ENCODE measurements at places on chromosomes 12 and 14. TPM values are rescaled to one million over a fixed set of nuclear protein-coding genes. Genes with fewer than 3 reads are reported as not detected.
A peak's percentile ranks its signal among the peaks of the same experiment; 100 is the strongest.

MAP3K9 gene
- total RNA-seq = 12.7 TPM

GPR84 gene
- not detected for total RNA-seq

PRB2 gene
- not detected for total RNA-seq

DNA sequence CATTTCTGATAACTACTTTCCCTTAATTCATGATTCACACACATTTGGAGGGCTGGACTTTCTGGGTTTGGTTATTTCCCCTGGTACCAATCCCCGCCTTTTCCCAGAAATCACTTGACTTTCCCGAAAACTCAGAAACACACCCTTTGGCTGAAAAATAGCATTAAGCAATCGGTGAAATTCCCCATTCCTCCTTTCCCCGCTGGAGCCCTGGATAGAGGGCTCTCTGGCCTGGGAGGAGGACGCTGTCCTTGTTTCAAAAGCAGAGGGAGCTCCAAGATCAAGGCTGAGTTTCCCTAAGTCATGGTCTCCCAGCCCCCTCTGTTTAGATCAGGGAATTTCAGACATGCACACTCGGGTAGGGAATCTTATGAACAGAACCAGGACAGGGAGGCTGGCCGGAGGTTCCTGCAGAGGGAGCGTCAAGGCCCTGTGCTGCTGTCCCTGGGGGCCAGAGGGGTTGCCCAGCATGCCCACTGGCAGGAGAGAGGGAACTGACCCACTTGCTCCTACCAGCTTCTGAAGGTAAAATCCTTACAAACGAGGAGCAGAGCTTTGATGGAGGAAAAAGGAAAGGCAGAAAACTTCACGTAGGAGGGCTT lies at the start of gene C1S:
Gene C1S, plus strand, starts transcription at position 366 of the 602 bp plus-strand sequence. CDS start 1,195 bp downstream, outside the sequence.
- peak; percentile 54 for DNase-seq

DNA sequence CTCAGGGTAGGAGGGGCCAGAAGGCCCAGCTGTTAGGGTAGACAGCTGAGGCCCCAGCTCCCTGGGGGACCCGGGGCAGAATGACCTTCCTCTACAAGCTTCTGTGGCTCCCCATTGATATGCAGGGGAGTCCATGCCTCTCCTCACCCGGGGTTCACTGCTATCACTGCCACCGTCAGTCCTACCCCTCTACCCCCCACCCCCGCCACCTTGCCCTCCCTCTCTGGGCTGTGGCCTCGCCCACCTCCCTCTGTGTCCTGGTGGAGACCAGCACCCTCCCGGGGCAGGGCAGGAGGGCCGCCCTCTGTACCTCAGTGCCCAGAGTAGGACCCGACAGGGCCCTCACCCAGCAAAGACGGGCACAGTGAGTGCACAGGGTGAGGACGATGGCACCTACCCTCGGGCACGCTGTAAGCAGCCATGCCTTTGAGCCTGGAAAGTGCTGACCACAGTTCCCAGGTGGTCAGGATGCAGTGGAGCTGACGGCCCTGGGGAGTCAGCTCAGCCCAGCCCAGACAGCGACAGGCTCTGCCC lies 88.4 kb upstream of the SFSWAP start:
- no peak for DNase-seq

DNA sequence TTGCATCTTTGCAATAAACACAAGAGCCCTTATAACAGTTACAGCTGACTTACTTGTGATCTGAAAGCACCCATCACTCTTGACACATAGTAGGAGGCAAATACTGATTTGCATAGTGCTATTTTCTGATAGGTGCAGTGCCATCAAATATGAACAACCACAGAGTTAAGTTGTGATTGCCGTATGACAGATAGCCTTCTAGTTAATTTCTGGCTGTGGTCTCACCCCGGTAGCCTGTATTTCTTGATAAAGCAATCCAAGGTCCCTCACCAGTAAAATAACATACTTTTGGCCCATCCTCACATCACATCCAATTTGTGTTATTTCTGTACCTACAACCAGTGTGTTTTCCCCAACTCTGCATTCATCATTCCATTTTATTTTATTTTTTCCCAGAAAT lies 23.3 kb upstream of the STYK1 start:
- DNase-seq = no peak

CLEC4C gene
- total RNA-seq = not detected

DNA sequence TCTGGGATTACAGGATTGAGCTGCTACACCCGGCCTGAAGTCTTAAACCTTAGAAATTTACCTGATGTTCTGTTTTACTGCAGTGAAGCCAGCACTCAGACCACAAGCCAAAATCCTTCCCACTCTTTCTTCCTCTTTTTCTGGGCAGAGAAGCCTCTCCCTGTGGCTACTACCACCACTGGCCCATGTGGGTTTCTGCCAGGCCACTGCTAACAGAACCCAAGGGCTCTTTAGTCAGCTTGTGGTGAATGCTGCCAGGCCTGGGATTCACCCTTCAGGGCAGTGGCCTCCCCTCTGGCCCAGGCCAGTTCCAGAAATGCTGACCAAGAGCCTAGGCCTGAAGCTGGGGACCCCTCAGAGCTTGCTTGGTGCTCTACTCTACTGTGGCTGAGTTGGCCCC lies 35.3 kb downstream of the GAS2L3 start:
- no peak for DNase-seq

DNA sequence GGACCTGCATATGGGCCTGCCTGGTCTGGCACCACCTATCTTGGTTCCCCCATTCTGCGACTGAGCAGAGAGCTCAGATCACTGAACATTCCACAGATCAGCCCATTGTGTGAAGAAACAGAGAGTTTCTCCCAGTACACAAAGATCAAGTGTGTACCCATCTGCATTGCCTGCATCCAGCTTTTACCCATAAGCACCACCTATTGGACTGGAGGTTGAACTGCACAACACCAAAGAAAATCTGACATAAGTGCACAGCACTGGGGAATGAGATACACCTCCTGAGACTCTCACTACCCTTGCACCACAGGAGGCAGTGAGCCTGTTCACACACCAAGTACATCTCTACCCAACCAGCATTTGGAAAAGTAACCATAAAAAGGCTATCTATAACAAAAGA lies 362.6 kb upstream of the CLEC14A start:
- DNase-seq = no peak

DNA sequence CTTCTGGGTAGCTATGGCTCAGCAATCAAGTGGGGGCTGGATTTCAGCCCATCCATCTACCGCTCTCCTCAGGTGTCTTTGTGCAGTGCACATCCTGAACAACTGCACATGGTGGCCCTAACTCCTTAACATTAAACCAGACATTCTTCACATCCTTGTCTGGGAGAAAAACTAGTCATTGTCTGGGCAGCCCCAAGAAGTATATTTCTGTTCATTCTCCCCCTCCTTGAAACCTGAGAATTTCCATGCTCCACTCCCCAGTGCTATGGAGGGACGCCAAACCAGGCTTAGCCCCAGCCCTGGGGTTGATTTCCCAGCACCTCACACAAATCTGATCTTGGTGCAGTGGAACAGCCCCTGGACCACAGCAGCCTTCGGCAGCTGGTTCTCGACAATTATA lies 13.4 kb downstream of the MYL2 start:
- DNase-seq = no peak

TM7SF3 gene
- total RNA-seq = 47.0 TPM

IL26 gene
- total RNA-seq = not detected

DNA sequence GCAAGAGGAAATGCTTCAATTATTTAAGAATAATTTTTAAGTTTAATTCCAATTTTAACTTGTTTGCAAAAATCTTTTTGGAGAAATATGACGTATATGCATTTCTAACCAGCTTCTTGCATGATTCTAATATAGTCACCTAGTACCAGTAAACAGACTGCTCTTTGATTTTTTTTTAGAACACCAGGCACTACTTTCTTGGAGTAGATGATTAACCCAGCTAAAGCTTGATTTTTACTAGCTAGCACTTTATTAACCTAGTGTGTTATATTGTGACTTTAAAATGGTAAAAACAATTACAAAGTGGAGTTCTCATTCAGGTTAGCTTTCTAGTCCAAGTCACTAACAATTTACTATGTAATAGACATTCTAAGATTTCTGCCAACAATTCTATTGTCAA lies 32.6 kb upstream of the FGD4 start:
- no peak for DNase-seq
